ENCODE measurements at places on chromosomes 12 and 14.
A peak's percentile ranks its signal among the peaks of the same experiment; 100 is the strongest.

DNA sequence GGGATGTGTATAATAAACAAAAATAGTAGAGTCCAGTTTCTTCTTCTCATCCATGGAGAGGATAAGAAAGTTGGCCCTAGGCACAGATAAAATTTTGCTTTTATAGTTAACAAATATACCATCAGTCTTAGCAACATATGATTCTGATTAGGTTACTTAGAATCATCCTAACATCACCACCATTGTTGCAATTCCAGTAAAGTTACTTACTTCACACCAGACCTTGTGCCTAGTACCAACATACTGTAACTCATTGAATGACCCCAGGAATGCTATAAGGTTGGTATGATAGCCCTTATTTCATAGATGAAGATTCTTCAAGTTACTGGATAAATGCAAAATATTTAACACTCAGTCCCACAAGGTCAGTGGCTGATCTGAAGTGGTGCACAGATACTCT lies 183.8 kb upstream of the ATP2B1 start:
- no peak for DNase-seq

- DNase-seq, result no peak
Measured at GRCh38 chr14:100769035-100769939, 42.6 kb downstream of the DLK1 start.

DNA sequence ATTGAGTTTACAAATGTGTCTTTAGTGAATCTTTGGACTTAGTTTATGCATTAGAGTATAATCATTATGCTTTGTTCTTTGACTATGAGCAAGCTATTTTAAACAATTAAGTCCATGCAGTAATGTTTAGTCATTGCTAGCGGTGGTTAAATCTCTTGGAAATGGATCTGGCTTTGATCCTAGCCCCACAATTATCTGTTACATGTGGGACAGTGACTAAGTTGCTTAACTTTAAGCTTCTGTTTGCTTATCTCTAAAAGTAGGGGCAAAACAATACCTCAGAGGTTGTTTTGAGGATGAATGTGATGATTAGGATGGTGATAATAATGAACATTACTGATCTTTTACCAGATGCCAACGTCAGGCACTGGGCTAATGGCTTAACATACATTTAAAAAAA lies 124.2 kb downstream of the NPAS3 start:
- no peak for DNase-seq

DNA sequence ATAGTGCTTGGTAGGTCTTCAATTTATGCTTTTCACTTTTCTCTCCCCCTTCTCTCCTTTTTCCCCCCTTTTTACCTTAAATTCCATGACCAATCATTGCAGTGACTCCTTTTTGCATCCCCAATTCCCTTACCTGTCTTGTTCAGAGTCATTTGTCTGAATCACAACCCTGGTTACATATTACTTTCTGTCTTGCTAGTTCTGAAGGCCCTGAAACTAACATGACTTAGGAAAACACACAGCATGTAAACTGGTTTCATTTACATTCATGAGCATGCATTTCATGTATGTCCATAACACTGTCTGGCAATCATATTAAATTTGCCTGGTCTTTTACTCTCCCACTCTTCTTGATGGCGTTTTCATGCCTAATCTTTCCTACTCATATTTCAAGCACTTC lies 20.3 kb upstream of the FOXG1 start:
- no peak for DNase-seq

- DNase-seq, result no peak
Measured at GRCh38 chr14:79161571-79161970, 991.4 kb downstream of the NRXN3 start.

- no peak for DNase-seq
Measured at GRCh38 chr12:48536602-48537001, 11.2 kb downstream of the OR8S1 start.

- DNase-seq, result peak; percentile 49
Measured at GRCh38 chr14:76918256-76918781, 92.1 kb downstream of the LRRC74A start.

- DNase-seq, result no peak
Measured at GRCh38 chr14:56294128-56294527, 175.9 kb downstream of the PELI2 start.

GRCh38 chr12:6031001-6031400 lies 85.9 kb upstream of the ANO2 start:
- no peak for DNase-seq

GRCh38 chr14:54173802-54174201 lies 217.2 kb upstream of the BMP4 start:
- DNase-seq, result no peak

DNA sequence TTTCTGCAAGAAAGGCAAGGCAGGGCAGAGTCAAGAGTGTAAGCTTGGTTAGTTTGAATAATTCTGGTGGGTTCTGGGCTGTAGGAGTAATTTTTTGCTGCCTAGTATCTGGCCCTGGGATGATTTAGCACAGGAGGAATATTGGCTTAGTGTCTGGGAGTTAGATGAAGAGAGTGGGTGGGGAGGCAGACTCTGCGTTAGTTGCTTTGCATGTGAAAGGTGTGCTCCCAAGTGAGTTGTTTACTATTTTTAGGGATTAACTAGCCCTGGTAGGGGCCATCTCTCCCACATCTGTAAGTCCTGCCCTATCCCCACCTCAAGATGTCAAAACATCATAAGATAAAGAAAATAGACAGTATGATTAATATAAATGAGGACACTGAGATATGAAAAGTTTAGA lies 249.7 kb downstream of the LRIG3 start:
- no peak for DNase-seq

- no peak for DNase-seq
Measured at GRCh38 chr14:39555749-39556148, 123.5 kb upstream of the FBXO33 start.

DNA sequence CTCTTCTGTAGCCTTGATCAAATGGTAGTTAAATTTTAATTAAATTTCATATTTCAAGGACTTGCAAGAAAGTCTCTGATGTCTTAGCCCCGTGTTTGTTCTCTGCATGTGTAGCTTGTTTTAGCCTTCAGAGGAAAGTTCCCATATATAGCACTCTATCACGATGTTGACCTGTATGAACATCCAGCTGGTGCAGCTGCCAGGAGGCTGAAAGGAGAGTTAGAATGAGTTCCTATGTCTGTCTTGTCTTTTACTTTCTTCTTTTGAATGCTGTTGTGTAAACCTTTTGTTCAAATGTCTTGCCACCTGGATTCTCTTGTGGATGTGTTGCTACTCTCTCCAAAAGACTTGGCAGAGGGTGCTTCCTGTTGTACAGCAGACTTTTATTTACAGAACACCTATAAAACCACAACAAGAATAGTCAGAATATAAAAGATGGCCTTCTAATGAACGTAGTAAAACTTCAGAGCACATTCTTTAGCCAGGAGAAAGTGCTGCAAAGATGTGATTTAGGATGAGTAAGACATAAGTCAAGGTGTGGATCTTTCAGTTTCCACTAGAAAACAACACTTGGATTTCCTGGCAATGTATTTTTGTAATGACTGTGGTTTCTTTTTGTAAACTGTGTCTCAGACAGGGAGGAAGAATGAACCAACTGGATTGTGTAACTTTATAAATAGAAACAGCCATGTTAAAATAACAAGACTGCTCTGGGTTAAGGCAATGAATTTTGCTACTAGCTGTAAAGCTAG lies 17.2 kb downstream of the NAV3 start:
- DNase-seq, result no peak

GRCh38 chr12:52913431-52913821 lies 8.6 kb upstream of the KRT8 start:
- no peak for DNase-seq

- no peak for DNase-seq
Measured at GRCh38 chr12:109434582-109434981, 42.5 kb downstream of the KCTD10 start.

DNA sequence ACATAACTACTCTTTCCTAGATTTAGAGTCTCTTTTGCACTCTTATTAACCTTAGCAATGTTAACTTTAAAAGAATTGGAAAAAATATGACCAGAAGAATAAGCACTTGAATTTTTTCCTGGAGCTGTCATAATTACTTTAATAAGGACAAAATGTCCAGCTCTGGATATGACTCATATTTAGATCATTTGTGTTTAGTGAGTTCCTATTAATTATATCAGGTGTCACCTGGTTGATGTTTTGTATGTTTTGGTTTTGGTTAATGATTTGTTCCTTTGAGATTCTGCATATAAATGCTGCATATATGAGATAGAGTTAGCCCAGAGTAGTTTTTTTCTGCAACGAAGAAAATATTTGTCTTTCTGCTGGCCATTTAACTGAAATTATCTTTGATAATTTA lies 5.1 kb downstream of the CLECL1 start:
- DNase-seq, result no peak

DNA sequence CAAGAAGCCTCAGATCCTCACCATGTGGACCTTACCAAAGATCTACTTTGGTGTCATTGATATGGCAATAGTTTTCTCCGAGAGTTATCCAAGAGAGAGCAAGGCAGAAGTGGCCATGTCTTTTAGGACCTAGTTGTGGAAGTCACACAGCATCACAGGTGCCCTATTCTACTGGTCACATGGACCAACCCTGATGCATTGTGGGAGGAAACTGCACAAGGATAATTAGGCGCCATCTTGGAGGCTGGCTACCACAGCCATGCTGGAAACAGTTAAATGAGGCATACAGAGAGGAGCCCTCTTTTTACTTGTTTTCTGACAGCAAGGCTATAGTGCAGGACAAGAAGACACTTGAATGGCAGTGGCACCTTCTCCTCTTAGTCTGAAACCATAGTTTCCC lies 49.8 kb downstream of the GNS start:
- no peak for DNase-seq

- DNase-seq, result no peak
Measured at GRCh38 chr12:6057700-6058099, 66.8 kb downstream of the VWF start.

- DNase-seq, result peak; percentile 79
Measured at GRCh38 chr12:9039397-9039977, 50.1 kb downstream of the KLRG1 start.

DNA sequence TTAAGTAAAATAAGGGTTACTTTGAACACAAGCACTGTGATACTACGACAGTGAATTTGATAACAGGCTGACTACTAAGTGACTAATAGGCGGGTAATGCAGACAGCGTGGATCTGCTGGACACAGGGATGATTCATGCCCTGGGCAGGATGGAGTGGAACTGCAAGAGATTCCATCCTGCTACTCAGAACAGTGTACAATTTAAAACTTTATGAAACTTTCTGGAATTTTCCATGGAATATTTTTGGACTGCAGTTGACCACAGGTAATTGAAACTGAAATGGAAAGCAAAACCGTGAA lies 46.0 kb downstream of the YEATS4 start:
- DNase-seq, result no peak

GRCh38 chr14:34120185-34120977 lies 169.5 kb upstream of the EGLN3 start:
- no peak for DNase-seq

DNA sequence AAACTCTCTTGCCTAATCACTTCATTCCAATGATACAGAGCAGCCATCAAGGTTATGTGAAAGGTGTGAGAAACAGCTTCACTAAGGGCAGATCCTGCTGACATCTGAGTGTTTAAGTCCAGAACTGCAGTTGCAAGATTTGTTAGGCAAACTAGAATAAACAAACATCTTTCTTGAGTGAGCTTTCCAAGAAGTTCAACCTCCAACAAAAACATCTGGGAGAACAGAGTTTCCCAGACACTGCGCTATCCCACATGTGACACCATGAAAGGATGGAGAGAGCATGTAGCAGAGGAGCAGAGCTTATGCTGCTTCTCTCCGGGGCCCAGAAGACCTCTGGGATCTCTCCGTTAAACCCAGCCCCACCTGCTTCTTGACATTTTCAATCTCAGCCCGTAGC lies 5.6 kb downstream of the KRT76 start:
- no peak for DNase-seq

GRCh38 chr14:69323999-69324282 lies 64.0 kb downstream of the GALNT16 start:
- DNase-seq, result no peak

DNA sequence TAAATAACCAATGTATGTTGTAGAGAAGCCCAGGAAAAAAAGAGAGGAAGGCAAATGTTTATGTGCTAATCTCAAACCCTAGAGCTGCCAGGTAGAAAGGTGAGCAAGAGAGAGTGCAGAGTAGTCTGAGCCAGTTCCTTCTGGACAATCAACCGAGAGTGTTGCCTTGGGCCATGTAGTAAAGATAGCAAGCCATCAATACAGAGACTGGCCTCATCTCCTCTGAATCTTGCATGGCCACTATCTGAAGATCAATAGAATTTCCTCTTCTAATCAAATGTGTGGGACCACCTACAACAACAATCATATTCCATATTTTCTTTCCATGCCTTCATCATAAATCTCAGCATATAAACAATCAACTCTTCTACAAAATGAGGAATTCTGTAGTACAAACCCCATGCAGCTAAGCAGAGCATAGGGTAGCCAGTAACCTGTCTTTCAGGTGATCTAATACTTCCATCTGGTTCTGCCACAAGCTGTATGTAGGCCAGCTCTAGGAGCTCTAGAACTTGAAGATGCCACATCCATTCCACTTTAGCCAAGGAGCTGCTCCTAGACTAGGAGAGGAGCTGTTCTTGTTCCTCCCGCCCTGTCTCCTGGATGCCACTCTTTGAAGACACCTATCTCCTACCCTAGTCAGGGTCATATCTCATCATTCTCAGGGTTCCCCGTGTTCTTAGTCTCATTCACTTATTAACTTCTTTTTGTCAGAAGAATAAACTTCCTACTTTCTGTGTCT lies 75.8 kb upstream of the SLC38A4 start:
- DNase-seq, result no peak

GRCh38 chr12:39897315-39897714 lies 208.6 kb downstream of the SLC2A13 start:
- no peak for DNase-seq

DNA sequence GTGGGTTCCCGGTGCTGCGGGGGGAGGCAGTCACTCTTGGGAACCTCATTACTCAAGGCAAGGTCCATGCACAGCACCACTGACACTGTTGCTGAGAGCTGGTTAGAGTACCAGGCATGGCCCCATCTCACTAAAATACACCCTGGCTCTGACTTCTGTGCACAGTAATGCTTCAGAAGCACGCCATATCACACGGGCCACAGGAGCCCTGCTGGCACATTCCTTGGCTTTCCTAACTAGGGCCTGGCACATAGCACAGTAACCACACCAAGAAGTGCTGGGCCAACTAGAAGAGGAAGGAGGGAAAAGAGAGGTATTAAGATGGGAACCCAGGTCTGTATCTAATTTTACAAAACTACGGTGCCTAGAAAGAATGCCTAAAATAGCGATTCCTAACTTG lies 13.5 kb upstream of the RAB35 start:
- DNase-seq, result no peak

GRCh38 chr14:68482772-68483395 lies 310.0 kb downstream of the ZFP36L1 start:
- no peak for DNase-seq

GRCh38 chr12:6563448-6564050 lies 4.5 kb downstream of the NOP2 start:
- peak; percentile 66 for DNase-seq

- DNase-seq, result no peak
Measured at GRCh38 chr12:14558473-14558959, 9.2 kb downstream of the PLBD1 start.

Data from CD4-positive, alpha-beta T cell treated with Interleukin-1 beta for 1 hour (primary cell).